Fibroblast of the aortic adventitia (primary cell): ENCODE measurements at places on chromosomes 3 and 15.

GRCh38 chr15:47857776-47858167, 140.5 kb downstream of the SEMA6D start:
- no peak for DNase-seq

GRCh38 chr3:122555275-122556071, 8.6 kb downstream of the PARP9 start:
- DNase-seq: peak; percentile 59

DNA sequence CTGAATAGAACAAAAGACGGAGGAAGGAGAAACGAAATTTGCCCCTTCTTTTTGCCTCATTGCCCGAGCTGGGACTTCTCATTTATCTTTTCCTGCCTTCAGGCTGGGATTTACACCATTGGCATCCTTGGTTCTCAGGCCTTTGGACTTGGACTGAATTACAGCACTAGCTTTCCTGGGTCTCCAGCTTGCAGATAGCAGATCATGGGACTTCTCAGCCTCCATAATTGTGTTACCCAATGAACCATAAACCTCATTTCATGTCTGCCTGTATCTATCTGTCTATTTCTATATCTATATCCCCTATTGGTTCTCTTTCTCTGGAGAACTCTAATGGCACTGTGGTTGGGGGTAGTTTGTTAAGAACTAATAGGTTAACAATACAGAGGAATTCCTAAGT, 31.5 kb upstream of the CTXND1 start:
- DNase-seq: no peak

- DNase-seq: peak; percentile 38
Observed at GRCh38 chr3:51962854-51963530, 4.3 kb downstream of the PCBP4 start.

- no peak for DNase-seq
Observed at GRCh38 chr3:58955308-58955707, 94.5 kb downstream of the CFAP20DC start.

DNA sequence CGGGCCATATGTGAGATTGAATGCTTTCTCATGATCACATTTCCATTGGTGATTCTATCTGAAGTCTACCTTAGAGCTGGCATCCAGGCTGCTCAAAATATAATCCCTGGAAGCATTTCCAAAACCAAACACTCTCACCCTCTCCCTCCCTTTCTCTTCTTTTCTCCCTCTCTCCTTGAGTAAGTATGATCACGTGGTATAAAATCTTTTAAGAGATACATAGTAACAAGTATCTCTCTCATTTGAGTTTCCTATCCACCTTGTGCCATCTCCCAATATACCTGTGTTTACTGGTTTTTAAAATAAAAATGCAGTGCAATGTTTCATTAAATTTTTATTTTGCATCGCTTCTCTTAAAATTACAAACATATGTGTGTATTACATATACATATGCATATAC, 350.9 kb upstream of the KCNH8 start:
- DNase-seq: no peak

DNA sequence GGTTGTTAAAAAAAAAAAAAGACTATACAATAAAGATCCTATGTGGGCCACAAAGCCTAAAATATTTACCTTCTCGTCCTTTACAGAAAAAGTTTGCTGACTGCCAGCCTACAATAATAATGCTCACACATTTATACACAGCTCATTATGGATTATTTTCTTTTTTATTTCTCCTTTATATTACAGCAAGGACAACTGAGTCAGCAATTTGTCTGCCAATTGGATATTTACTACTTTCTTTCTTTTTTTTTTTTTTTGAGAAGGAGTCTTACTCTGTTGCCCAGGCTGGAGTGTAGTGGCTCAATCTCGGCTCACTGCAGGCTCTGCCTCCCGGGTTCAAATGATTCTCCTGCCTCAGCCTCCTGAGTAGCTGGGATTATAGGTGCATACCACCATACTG, 142.2 kb downstream of the EBLN2 start:
- DNase-seq: no peak

DNA sequence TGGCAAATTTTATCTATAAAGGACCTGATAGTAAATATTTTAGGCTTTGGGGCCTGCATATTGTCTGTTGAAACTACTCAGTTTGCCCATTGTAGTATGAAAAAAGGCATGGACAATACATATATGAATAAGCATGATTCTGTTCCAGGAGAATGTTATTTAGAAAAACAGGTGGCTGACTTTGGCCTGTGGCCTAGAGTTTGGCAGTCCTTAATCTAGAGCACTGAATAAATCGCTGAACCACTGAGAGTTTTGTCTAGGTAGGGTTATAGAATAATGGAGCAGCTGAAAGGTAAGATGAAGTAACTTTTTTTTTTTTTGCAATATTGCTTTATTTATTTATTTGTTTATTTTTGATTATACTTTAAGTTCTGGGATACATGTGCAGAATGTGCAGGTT, 75.0 kb downstream of the LRRC49 start:
- DNase-seq: no peak

DNA sequence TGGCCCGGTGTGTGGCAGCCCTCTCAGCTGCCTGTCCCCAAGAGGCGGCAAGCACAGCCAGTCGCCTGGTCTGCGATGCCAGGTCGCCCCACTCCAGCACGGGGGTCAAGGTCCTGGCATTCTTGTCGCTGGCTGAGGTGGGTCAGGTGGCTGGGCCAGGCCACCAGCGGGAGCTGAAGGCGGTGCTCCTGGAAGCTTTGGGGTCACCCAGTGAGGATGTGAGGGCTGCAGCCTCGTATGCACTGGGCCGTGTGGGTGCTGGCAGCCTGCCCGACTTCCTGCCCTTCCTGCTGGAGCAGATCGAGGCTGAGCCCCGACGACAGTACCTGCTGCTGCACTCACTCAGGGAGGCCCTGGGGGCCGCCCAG, 20.8 kb downstream of the CAND2 start:
- no peak for DNase-seq
